ENCODE measurements at places on chromosomes 16 and 17. TPM values are rescaled to one million over a fixed set of nuclear protein-coding genes. Genes with fewer than 3 reads are reported as not detected.
A peak's percentile ranks its signal among the peaks of the same experiment; 100 is the strongest.

- DNase-seq = no peak
These were observed 68.6 kb upstream of the MRTFB start for GRCh38 chr16:14002416-14002990.

- peak; percentile 72 for DNase-seq
These were observed 415 bp upstream of the FOXF1 start for GRCh38 chr16:86509759-86510464.

GRCh38 chr16:84914273-84914672, 94.5 kb downstream of the CRISPLD2 start:
- DNase-seq = no peak

- DNase-seq = no peak
These were observed 34.1 kb downstream of the FAM20A start for GRCh38 chr17:68567035-68567434.

- no peak for DNase-seq
These were observed 7.0 kb downstream of the ARMC7 start for GRCh38 chr17:75116737-75117136.

DNA sequence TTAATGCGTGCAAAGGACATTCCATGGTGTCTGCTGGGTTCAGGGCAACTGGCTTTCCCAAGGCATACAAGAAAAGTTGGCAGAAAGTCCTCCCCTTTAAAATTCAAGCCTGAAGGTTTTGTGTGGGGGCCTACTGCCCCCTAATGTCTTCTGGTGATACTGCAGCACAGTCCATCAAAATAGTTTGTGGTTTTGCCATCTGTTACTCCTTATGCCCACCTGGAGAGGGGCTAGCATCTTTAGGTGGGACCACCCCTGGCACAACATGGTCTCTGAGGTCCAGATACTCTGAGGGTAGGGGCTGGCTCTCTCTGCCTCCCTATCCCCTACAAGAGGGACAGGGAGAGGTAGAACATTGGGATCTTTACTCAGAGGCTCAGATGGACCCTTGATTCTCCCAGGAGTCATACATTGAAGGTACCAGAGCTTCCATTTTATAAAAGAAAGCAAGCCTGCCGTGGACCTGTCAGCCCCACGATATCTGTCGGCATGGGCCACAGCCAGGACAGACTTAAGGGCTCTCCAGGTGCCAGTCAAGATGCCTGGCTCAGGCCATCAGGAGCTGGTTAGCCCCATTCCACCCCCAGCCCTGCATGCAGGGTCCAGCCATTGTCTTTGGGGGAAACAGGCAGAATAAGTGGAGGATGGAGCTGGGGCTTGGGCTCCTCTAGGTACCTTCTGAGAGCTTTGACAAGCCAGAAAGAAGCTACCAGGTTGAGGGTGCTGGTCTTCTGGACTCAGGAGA, 6.3 kb downstream of the ESRP2 start:
- DNase-seq = peak; percentile 69

Gene GABARAPL2
- total RNA-seq = 96.6 TPM

- DNase-seq = no peak
These were observed 14.9 kb upstream of the RNF213 start for GRCh38 chr17:80245566-80246265.

DNA sequence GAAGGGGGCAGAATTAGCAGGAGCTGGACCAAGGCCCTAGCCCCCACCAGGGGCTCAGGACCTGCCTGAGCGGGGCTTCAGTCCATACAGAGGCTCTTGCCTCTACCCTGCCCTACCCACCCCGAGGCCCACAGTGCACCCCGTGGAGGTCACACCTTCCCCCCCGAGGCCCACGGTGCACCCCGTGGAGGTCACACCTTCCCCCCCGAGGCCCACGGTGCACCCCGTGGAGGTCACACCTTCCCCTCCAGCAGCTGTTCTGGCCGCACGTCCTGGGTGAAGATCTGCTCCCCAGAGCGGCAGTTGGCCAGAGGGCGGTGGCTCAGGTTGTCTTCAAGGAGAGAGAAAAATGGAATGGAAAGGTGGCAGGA, 11.4 kb downstream of the CASKIN2 start:
- no peak for DNase-seq

Gene CHMP6
- total RNA-seq = 10.2 TPM

GRCh38 chr17:81222620-81222905, 202 bp downstream of the CEP131 start:
- no peak for DNase-seq

Gene GCGR
- total RNA-seq = not detected

GRCh38 chr17:8696426-8696825, 48.2 kb downstream of the CCDC42 start:
- no peak for DNase-seq

DNA sequence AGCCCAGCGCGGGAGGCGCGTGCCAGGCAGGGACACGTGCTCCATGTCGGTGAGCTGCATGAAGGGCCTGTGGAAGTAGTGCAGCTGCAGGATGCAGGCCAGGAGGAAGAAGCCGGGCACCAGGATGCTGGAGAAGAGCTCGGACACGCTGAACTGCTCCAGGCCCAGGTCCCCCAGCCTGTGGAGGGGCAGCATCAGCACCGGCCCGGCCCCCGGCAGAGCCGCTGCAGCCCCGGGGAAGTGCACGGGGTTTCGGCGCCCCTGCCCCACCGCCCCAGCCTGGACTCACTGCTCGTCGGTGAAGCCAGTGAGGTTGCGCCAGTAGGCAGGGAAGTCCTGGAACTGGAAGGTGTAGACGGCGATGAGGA, 28.0 kb downstream of the CTU2 start:
- DNase-seq = no peak

Gene KRT32
- not detected for total RNA-seq

GRCh38 chr16:3591436-3591803, 14.2 kb upstream of the NLRC3 start:
- DNase-seq = no peak

Gene LAT
- 0.41 TPM for total RNA-seq

Data from frontal cortex (tissue), 4 donors.